Activated CD4-positive, alpha-beta T cell treated with anti-CD3 and anti-CD28 coated beads, Interleukin-2, Interleukin-6, amounts not matched to agents 100 ng/mL and 50 ng/mL, durations not matched to agents 16 hours and 8 hours (primary cell): ENCODE measurements at places on chromosomes 1 and 21.

DNA sequence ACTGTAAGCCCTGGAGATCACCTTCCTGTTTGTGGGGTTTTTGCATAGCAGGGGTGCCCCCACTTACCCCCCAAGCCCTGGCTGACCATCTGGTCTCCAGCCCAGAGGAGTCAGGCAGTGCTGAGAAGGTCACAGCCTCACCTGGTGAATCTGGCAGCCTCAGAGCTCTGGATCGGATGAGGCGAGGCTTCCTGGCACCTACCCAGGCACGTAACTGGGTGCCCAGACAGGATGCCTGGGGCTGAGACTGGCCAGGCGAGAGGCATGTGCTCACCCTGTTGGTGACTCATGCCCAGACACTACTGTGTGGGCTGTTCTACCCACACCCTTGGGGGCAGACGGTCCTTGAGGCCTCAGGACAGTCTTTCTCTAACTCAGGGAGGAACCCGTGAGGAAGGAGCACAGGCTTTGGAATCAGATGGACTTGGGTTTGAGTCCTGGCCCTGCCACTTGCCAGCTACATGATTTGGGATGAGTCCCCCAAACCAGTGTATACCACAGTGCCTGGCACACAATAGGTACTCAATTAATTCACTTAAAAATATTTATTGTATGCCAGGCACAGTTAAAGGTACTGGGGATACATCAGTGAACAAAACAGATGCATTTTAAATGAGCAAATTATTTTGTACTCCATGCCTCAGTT lies 15.1 kb upstream of the PADI3 start:
- DNase-seq: no peak

DNA sequence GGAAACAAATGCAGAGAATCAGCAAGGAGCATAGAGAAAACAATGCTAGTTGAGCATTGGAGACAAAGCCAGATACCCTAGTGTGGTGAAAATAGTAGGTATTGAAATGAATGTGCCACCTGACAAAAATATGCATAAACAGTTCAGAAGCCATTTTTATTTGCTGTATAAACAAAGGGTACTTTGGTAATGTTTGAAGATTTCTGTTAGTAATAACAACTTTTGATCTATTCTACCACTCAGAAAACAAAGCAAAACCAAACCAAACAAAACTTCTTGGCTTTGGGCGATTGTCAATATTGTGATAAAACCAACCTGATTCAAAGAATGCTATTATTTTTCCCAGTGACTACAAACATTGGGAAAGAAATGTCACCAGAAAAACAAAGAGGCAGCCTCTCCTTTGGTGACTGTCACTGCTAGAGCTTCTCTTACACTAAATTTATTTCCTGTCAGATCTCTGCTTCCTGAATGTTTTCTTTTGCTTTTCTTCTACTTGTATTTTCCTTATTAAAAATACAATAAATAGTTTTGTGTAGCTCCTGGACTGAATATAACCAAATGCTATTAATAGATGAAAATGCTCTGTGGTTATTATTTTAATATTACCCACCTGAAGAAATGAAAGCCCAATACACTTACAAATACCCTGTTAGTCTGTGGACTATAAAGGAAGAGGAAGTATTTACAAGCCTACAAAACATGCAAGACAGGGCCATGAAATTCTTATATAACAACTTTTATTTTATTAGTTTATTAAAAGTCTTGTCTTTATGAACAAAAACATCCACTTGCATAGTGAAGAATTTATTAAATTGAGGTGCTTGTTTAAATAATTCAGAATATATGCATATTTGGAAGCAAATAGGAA lies 5.7 kb downstream of the ATP6V1G3 start:
- DNase-seq: no peak

DNA sequence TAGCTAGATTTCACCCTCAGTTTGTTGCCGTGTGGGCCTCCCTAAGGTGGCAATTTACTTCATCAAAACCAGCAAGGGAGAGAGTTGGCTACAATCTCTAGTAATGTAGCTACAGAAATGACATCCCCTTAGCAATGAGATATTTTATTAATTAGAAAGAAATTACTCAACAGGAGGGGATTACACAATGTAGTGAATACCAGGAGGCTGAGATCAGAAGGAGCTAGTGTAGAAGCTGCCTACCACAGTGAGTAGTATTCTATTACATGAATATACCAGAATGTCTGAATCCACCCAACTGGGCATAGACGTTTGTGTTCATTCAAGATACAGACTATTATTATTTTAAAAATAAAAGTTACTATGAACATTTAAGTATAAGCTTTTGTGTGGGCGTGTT lies 868.2 kb upstream of the CXADR start:
- no peak for DNase-seq

DNA sequence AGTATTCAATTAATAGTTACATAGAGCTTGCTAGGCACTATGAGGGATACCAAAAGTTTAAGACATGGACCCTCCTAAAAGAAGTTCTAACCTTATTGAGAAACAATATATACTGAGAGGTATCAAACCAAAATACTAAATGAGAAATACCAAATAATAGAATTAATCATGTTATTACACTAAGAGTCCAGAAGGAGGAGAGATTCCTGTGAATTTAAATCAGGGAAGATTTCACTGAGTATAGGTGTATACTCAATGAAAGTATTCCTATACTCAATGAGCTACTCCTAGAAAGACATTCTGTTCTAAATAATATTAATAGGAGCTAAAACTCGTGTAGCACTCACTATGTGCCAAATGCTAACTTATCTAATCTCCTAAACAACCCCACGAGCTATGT lies 9.4 kb downstream of the CR1L start:
- DNase-seq: no peak

- peak; percentile 12 for DNase-seq
Observed at GRCh38 chr1:160167580-160167979, 16.2 kb downstream of the ATP1A4 start.

DNA sequence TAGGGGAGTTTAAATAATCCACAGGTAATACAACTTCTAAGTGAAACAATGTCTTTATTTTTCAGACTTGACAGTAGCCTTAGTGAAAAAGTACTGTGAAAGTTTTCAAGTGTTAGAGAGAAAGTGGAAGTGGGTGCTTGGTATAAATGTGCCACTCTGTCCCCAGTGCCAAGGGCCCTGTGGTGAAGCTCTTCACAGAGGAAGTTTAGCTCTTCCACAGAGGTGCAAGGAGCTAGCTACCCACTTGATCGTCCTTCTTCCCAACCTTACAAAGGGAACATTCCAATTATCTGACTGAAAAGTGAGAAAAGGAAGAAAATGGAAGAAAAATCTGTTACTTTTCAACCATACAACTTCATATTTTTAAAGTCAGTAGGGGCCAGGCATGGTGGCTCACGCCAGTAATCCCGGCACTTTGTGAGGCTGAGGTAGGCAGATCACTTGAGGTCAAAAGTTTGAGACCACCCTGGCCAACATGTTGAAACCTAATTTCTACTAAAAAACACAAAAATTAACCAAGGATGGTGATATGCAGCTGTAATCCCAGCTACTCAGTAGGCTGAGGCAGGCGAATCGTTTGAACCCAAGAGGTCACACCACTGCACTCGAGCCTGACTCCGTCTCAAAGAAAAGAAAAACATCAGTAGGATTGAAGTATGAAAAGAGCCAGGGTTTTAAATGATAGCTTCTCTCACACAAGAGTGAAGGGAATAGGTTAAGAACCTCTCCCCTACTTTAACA lies 41.0 kb upstream of the PTPRC start:
- DNase-seq: no peak

DNA sequence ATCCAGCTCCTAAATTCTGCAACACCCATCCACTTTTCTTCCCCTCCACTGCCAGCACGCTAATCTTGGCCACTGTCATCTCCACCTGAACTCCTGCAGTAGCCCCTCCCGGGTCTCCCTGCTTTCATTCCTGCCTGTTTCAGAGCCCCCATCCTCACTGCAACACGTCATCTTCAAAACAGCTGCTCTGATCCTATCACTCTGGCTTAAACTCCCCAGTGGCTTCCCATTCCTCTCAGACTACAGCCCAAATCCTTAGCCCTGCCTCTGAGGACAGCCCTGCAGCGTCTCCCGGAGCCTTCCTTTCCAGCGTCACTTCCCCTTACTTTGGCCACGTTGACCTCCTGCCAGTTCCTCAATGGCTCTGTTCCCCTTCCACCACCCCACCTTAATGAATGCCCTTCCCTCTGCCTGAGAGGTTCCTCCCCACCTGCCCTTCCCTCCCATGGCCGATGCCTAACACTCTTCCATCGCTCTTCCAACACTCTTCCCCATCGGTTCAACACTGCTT lies 22.9 kb upstream of the IFNAR2 start:
- no peak for DNase-seq

DNA sequence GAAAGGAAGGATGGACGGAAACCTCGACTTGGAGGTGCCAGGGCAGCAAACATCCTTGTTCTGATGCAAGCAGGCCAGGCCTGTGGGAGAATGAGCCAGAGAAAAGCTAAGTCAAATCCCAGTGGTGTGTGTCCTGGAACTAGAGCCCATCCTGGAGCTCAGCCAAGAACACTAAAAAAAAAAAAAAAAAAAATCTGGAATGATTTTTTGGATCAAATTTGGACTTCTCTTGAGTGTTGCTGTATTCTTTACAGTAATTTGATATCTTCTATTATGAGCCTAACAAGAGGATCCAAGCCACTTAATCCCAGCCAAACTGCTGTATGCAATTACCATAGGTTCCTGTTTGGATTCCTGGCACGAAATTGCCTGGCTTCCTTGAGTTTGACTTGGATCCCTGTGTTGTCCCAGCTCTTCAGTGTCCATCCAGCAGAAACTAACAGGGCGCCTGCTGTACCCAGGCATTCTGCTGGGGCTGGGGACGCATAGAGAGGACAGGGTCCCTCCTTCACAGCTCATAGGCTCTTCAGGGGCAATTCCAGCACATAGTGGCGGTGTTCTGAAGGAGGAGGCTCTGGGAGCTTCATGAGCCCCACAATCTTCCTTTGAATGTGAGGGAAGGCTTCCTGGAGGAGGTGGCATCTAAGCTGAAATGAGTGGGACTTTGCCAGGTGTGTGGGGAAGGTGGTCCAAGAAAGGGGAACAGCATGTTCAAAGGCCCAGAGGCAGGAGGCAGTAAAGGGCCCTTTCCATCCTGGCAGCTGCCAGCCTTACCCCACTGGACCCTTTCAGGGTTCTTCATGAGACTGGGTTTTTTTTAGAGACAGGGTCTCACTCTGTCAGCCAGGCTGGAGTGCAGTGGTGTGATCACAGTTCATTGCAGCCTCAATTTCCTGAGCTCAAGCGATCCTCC lies 24.7 kb downstream of the EPHX1 start:
- no peak for DNase-seq

DNA sequence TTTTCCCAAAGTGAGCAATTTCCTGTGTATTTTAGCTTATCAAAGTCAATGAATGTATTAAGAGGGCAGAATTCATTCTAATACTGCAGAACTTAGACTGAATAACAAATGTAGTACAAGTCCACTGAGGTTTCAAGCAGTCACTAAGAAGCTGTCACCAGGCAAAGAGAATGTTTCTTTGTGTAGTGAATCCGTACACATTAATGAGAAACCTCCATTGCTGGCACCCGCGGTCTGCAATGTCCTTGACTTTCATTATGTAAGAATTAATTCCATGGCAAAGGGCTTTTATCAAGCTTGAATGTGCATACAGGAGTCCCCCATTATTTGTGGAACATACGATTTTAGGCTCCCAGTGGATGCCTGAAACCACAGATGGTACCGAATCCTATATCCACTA lies 719.5 kb upstream of the TMPRSS15 start:
- no peak for DNase-seq

DNA sequence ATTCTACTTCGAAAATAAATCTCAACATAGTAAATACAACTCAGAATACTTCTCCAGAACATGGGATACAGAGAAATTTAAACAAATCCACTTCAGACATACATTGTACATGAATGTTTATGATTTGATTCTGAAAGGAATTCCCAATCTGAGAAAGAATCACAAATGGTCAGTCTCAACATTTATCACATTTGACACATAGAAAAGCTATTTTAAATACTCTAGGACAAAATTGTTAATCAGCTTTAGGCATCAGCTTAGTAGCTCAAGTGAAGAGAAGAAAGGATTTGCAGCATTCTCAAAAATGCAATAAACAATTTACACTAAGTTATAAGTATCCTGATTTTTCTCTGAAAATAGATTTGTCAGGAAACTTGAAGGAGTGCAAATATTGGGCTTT lies 184.8 kb downstream of the PTPRC start:
- no peak for DNase-seq

- DNase-seq: no peak
Observed at GRCh38 chr1:93426181-93426580, 21.7 kb upstream of the FNBP1L start.

GRCh38 chr1:46513536-46513935 lies 23.9 kb downstream of the DMBX1 start:
- no peak for DNase-seq

DNA sequence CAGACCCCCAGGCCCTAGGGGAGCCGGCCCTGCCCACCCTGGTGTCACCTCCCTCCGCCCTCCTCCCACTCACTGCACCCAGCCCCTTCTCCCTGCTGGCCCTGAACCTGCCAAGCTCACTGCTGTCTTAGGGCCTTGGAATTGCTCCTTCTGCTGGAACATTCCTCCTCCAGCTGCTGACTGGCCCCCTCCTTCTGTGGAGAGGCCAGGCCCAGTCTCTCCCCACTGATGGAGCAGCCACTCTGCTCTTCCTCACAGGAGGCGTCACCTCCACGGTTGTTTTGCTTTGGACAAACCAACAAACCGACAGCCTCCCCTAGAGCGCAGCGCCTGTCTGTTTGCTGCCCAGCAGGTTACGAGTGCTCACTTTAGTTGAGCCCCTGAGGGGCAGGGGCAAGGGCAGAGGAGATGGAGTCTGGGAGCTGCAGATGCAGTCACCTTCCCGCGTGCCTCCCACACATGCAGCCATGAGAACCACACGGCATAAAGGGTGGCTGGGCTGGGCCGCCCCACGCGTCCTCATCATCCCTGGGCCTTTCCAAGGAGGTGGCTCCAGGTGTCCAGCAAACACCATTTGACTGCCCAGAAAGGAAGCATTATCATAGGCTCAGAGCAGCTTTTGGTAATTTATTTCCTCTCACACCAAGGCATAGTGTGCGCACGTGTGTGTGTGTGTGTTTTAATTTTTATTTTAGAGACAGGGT lies 9.4 kb downstream of the OXCT2 start:
- DNase-seq: no peak

- no peak for DNase-seq
Observed at GRCh38 chr1:193157360-193157759, 29.1 kb downstream of the B3GALT2 start.
